Activated T-cell treated with anti-CD3 and anti-CD28 coated beads, Interleukin-2, amount 50 U/mL, for 1 hour (primary cell): ENCODE measurements at places on chromosomes 2 and 18.

DNA sequence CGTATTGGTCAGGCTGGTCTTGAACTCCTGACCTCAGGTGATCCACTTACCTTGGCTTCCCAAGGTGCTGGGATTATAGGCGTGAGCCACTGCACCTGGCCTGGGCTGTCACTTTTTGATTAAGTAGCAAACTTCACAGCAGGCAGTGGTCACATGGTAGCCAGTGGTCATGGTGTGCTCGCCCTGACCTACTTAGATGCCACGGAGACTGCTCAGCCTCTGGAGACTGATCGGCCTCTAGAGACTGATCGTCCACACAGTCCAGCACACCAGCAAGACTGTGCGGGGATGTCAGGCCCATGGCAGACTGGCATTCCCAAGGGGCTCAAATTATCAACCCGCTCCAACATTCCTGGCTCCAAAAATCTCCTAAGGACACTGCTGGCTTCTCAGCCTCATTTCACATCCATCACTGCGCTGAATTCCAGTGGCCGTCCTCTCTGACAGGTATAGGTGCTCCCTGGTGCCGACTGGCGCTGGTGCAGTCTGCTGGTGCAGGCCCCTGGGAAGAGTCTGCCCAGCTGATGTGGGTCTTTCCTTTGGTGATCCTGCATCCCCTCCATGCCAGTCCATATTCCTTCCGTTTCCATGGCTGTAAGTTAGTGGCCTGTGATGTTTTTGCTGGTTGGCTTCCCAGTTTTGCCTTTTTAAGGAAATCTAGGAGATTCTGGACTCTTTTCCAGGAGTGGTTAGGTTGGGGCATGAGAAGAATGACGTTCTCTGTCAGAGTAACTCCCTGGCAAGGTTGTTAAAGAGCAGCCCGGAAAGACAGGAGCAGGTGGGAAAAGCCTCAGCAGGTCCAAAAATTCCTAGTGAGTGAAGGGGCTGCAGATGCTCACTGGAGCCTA lies 374.5 kb upstream of the HS6ST1 start:
- DNase-seq, result no peak

GRCh38 chr2:239181074-239181902 lies 219.5 kb downstream of the HDAC4 start:
- DNase-seq, result no peak

DNA sequence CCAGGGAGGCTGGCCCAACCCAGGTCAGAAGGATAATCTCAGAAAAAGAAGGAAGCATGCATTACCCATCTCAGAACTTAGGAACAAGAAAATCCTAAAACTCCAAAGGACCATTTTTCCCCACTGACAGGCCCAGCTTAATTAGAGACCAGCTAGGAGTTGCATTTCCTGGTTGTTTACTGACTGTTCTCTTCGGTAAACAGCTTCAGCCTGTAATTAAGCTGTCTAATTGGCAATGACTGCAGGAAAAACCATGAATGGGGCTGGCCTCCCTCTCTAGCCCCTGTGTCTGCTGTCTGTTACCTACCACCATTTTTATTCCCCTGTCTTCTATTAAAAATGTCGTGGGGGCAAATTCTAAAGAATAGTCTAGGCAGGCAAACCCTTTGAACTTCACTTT lies 146.5 kb downstream of the AGAP1 start:
- no peak for DNase-seq

GRCh38 chr2:234761910-234762309 lies 189.9 kb upstream of the SH3BP4 start:
- no peak for DNase-seq

GRCh38 chr2:36554531-36554930 lies 43.4 kb downstream of the FEZ2 start:
- no peak for DNase-seq

GRCh38 chr2:170587117-170587516 lies 128.0 kb upstream of the SP5 start:
- no peak for DNase-seq

DNA sequence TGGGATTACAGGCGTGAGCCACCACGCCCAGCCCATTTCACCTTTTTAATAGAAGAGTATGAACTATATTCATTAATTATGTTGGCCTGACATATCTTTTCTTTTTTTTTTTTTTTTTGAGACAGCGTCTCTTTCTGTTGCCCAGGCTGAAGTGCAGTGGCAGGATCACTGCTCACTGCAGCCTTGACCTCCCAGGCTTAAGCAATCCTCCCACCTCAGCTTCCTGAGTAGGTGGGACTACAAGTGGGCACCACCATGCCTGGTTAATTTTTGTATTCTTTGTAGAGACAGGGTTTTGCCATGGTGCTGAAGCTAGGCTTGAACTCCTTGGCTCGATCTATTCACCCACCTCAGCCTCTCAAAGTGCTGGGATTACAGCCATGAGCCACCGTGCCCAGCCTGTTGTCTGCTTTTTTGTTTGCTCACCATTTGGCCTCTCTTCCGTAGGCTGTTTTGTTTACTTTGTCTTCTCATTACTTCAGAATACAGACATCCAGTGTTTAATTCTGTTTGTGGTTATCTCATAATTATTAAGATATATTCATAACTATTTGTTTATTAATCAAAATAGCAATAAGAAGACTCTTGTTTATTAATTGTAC lies 16.3 kb upstream of the CDH2 start:
- no peak for DNase-seq
